GM23338 (cell line): ENCODE measurements at places on chromosomes 5 and 9.

- H3K4me3 ChIP-seq = no peak overlapping the region
- DNase-seq = no peak
- 0 out of 2 replicates have a peak, but pooled peaks cover 13% of the 10 kb centered on the region for H3K36me3 ChIP-seq
- peak overlapping the region; percentile 66; the same call in 1 of the 2 replicates for H3K27ac ChIP-seq
- H3K27me3 ChIP-seq = no peaks in the 10 kb centered on the region
Measured at GRCh38 chr5:1497242-1497777, 26.4 kb downstream of the LPCAT1 start.

DNA sequence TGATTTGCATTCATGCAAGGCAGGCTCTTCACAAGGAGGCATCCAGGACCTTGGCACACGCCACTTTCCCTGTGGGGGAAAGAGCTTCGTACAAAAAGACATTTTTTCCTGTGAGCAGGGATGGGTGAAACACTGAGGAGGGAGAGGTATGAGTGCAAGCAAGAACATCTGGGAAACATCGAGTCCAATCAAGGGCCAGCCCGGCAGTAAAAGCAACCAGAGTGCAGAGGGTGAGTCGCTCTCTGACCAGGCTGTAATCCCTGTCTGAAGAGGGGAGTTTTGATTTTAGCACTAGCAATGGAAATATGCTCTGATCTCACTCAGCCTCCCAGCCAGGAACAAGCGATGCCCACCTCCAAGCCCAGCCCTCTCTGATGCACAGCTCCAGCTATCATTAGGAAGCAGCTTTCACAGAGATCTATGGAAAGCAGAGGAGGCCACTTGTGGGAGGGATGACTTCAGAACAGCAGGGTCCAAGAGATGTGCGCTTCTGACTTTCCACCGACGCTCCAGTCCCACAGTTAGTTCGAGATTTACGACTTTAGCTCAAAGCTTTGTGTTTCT, 211.0 kb upstream of the ADAMTS16 start:
- H3K27me3 ChIP-seq = no peaks in the 10 kb centered on the region
- no peak overlapping the region for H3K27ac ChIP-seq
- no peak for DNase-seq
- no peak overlapping the region for H3K4me3 ChIP-seq
- no peaks in the 10 kb centered on the region for H3K4me1 ChIP-seq
- no peaks in the 10 kb centered on the region for H3K36me3 ChIP-seq

- H3K27me3 ChIP-seq = no peaks in the 10 kb centered on the region
- no peak overlapping the region for H3K27ac ChIP-seq
- peaks cover 15% of the 10 kb centered on the region for H3K4me1 ChIP-seq
Measured at GRCh38 chr5:98308231-98308630, 465.2 kb upstream of the RGMB start.

- H3K36me3 ChIP-seq = 0 out of 2 replicates have a peak, but pooled peaks cover 5% of the 10 kb centered on the region
- H3K27ac ChIP-seq = no peak overlapping the region
- H3K4me3 ChIP-seq = no peak overlapping the region
- H3K27me3 ChIP-seq = peaks cover 8% of the 10 kb centered on the region
- DNase-seq = peak; percentile 23
Measured at GRCh38 chr5:112923148-112923917, 1.3 kb upstream of the REEP5 start.

DNA sequence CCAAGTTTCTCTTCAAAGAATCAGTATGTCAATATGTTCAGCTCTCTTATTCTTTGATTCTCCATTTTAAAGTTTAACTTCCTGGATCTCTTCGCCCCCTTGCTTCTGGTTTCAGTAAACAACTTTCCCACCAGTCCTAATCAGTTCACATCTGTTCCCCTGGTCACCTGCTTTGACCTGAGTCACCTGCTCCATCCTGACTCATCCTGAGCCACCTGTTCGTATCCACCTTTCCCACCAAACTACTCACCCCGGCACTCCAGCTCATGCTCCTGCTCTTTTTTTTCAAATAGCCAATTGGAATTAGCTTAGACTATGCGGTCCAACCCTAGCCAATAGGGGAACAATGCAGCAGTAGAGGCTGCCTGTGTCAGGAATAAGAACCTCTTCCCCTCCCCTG, 23.6 kb upstream of the CSF1R start:
- no peaks in the 10 kb centered on the region for H3K27me3 ChIP-seq
- no peaks in the 10 kb centered on the region for H3K4me1 ChIP-seq
- no peaks in the 10 kb centered on the region for H3K36me3 ChIP-seq
- peak; percentile 32 for DNase-seq
- H3K27ac ChIP-seq = no peak overlapping the region
